Activated T-helper 1 cell treated with anti-CD3 and anti-CD28 coated beads, Interleukin-12 subunit alpha, Interleukin-12 subunit beta, Interleukin-2, Interleukin-4 antibody, amounts not matched to agents 30 ng/mL and 10 ng/mL and 1 ng/mL, durations not matched to agents 14 hours and 24 hours and 36 hours (primary cell): ENCODE measurements at places on chromosomes 6 and 20. TPM values are rescaled to one million over a fixed set of nuclear protein-coding genes. Genes with fewer than 3 reads are reported as not detected.

DNA sequence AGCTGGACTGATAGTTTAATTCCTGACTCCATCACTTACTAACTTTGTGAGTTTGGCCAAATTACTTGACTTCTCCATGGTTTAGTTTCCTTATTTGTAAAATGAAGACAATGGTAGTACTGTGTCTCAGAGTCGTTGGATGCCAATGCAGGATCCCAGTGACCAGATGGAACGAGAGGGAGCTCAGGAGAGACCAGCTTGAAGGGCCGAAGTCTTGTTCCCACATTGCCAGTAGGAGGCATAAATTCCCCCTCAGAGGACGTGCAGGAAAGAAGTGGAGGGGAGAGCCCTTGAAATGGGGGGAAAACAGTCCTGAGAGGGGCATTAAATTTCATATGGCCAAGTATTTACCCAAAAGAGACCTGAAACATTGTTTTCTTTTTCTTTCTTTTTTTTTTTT, 2.1 kb upstream of the MUC22 start:
- H3K4me3 ChIP-seq: no peak overlapping the region
- H3K36me3 ChIP-seq: no peaks in the 10 kb centered on the region
- H3K27ac ChIP-seq: no peak overlapping the region
- H3K4me1 ChIP-seq: peaks cover 22% of the 10 kb centered on the region
- H3K27me3 ChIP-seq: peaks cover 14% of the 10 kb centered on the region
- DNase-seq: no peak

DNA sequence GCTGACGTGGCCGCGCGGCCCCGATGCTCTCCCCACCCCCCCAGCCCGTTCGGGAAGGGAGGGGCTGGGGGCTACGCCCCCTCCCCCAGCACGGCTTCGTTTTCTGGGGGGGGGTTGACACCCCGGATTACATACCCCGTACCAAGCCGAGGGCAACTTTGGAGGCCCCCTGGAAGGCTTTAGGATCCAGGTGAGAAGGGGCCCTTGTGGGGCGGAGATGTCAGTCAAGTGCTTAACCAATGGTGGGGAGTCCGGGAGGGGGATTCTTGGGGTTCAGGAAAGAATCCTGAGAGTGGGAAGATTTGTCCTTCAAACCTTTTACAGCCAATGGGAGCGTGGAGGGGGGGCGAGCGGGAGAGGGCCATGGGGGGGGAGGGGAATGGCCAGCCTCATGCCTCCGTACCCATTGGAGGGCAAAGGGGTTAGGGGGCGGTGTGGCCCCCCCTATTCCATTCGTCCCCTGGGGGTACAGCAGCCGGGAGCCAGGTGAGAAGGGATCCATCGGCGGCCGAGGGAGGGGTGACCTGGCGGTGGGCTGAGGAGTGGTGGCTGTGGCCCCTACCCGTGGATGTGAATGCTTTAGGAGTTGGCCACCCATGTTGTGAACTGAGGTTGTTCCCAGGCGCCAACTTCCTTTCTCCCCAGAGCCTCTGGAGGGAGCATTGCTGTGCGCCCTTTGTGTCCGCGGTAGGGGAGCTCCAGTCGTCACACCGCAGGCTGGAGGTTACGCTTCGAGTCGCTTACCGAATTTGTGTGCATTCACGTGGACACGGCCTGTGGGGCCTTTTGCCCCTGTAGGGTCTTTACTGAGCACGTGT, 682 bp downstream of the BRD2 start:
- H3K4me1 ChIP-seq: peaks cover 28% of the 10 kb centered on the region
- DNase-seq: peak; percentile 57
- H3K36me3 ChIP-seq: peaks cover 39% of the 10 kb centered on the region
- peaks cover 4% of the 10 kb centered on the region for H3K27me3 ChIP-seq
- H3K27ac ChIP-seq: peak overlapping the region; percentile 99

GRCh38 chr6:167664678-167665660, 161.7 kb upstream of the AFDN start:
- H3K27me3 ChIP-seq: peaks cover 7% of the 10 kb centered on the region
- no peak for DNase-seq

- no peak overlapping the region for H3K27ac ChIP-seq
- no peak for DNase-seq
- H3K36me3 ChIP-seq: no peaks in the 10 kb centered on the region
- no peaks in the 10 kb centered on the region for H3K4me1 ChIP-seq
- no peaks in the 10 kb centered on the region for H3K27me3 ChIP-seq
Measured at GRCh38 chr20:15619816-15620215, 953.4 kb downstream of the KIF16B start.

GRCh38 chr6:138403324-138403800, 661 bp upstream of the HEBP2 start:
- peak; percentile 17 for DNase-seq
- H3K36me3 ChIP-seq: peaks cover 19% of the 10 kb centered on the region

- peaks cover 26% of the 10 kb centered on the region for H3K27me3 ChIP-seq
- H3K36me3 ChIP-seq: peaks cover 2% of the 10 kb centered on the region
- DNase-seq: no peak
- no peak overlapping the region for H3K4me3 ChIP-seq
- H3K27ac ChIP-seq: no peak overlapping the region
Measured at GRCh38 chr20:49747707-49748524, 34.2 kb upstream of the B4GALT5 start.

DNA sequence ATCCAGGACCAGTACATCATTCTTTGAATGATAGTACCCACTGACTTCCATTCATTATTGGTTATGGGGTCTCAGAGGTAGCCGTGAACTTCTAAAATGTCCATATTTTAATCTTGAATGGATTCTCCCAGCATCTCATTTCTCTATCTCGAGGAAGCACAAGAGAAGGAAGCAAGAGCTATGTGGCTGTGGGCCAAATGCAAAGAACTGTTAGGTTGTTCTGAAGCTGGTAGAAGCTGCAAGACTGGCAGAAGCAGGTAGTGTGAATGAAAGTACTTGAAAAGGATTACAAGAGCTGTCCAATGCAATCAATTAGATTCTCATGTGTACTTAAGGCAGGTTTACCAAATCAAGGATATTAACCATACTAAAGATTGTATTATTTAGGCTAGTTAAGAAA, 1131.8 kb downstream of the GRIK2 start:
- H3K4me3 ChIP-seq: no peak overlapping the region
- no peaks in the 10 kb centered on the region for H3K36me3 ChIP-seq
- no peak for DNase-seq
- no peaks in the 10 kb centered on the region for H3K27me3 ChIP-seq
- no peak overlapping the region for H3K27ac ChIP-seq

LRFN2 gene
- total RNA-seq: 0.29 TPM in 2 replicates

SERPINB1 gene
- 79.5 and 80.1 TPM in 2 replicates for total RNA-seq

SLC22A2 gene
- total RNA-seq: not detected in 2 replicates

OR2H2 gene
- not detected in 2 replicates for total RNA-seq

DUSP15 gene
- not detected in 2 replicates for total RNA-seq

TMEM200A gene
- total RNA-seq: 0.67 and 0.69 TPM in 2 replicates
